Left lobe of liver (tissue), 2 donors: ENCODE measurements at places on chromosomes 3 and 15. TPM values are rescaled to one million over a fixed set of nuclear protein-coding genes. Genes with fewer than 3 reads are reported as not detected.

DNA sequence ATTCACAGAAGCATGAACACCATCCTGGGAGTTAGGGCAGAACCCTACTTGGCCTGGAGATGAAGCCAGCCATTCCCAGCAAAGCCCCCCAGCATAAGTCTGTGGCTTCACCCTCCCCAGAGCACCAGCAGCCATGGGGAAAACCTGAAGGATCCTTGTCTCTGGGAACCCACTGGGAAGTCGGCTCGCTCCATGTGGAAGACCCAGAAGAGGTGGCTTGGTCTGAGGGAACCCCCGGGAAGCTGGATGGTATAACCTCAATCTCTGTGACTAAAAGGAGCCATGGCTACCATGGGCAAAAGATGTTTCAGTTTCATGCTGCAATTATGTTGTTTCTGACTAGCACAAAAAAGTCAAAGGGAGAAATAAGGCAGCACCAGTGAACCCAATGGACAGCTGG lies 11.8 kb upstream of the RPUSD3 start:
- DNase-seq = no peak

DNA sequence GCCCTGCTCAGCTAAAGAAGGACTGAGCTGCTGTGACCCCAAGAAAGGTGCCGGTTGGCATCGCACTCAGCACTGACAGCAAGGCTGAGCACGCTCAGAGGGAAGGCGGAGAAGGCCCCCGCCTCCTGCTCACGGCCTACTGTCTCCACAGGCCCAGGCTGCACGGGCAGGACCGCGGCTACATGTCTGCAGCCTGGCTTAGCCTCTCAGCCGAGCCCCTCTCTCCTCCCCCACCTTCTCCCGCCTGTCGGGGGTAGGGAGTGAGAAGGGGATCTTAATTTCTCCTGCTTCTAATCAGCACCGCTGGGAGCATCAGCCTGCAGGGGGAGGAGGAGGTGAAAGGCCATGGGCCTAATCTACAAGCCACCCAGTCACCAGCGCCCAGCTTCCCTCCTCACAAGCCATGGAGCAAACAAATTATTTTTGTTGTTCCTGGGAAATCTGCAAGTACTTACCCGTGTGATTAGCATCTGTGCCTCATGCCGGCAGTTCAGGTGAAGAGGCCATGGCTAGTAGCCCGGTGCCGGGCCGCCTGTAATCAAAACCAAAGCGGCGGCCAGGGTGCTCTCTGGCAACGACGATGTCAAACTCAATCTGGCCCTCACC lies 68.1 kb downstream of the EPHB3 start:
- no peak for DNase-seq

GRCh38 chr15:89083246-89083645 lies 5.0 kb upstream of the ABHD2 start:
- no peak for DNase-seq

SOX14 gene
- not detected for total RNA-seq

DNA sequence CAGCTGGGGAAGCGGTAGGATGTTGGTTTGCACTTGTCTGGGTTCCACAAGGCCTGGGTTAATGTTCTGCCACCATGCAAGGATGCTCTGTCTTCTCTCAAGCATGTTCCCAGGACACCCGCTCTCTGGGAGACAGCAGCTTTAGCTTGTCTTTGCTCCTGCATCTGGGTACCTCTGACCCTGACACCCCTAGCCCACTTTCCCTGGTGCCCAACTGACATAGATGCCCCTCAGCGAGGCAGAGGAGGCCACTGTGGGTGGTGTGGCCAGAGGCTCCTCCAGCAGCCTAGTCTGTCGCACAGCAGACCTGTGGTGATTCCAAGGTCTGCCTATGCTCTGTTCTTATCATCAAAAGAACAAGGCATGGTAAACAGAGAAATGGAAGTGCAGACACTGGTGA lies 83.6 kb upstream of the ALDH1L1 start:
- no peak for DNase-seq

DNA sequence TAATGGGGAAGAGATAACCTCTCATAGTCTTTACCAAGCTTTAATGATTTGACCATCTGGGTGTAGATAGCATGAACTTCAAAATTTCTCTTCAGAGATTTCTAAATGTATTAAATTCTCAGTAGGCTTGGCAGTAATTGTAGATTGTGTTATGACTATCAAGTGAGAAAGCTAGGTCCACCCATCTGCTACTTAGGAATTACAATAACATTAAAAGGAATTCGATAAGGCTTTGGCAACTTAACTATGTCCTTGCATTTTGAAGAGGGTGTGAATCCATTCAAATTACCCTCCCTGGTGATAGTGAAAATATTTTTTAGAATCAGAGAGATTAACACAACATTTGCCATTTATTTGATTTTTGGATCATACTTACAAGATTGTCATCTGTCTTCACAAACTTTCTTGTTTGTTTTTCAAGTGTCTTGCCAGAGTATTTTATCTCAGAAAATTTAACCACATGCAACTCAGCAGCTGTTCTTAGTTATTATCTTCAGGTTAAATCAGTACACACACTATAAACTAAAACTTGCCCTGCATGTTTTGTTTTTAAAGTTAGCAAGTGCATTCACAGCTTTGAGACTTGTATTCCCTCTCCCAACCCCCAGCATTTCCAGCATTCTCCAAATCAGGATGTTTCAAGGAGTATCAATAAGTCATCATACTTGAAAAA lies 69.6 kb upstream of the COL8A1 start:
- DNase-seq = no peak

GRCh38 chr3:96843505-96844203 lies 29.3 kb downstream of the EPHA6 start:
- DNase-seq = no peak

- no peak for DNase-seq
These were observed 107.7 kb upstream of the RPL32 start for GRCh38 chr3:12948891-12949711.
